ENCODE measurements at places on chromosomes 1 and 21. TPM values are rescaled to one million over a fixed set of nuclear protein-coding genes. Genes with fewer than 3 reads are reported as not detected.

ACTA1 gene
- total RNA-seq = 0.46 TPM

BTBD8 gene
- 1.1 TPM for total RNA-seq

AMY2A gene
- not detected for total RNA-seq

BACE2 gene
- total RNA-seq = 21.5 TPM

SYPL2 gene
- total RNA-seq = 0.13 TPM

SLC44A5 gene
- not detected for total RNA-seq

KRTAP13-2 gene
- not detected for total RNA-seq

DSCAM gene
- not detected for total RNA-seq

TMEM51 gene
- total RNA-seq = 38.0 TPM

MIXL1 gene
- total RNA-seq = not detected

CRYBG2 gene
- total RNA-seq = 0.90 TPM

S100A9 gene
- total RNA-seq = 1.1 TPM

CD84 gene
- total RNA-seq = not detected

RSPO1 gene
- 0.09 TPM for total RNA-seq

SYCP1 gene
- total RNA-seq = not detected

KCNJ15 gene
- 0.07 TPM for total RNA-seq

TAL1 gene
- total RNA-seq = not detected

ETV3L gene
- total RNA-seq = not detected

AUNIP gene
- total RNA-seq = 8.5 TPM

LTN1 gene
- 5.7 TPM for total RNA-seq

PLA2G2D gene
- not detected for total RNA-seq

DAB1 gene
- total RNA-seq = not detected

PTAFR gene
- 0.34 TPM for total RNA-seq

PTPRF gene
- total RNA-seq = 83.1 TPM

TTC24 gene
- not detected for total RNA-seq

ACKR1 gene
- not detected for total RNA-seq

CD5L gene
- not detected for total RNA-seq
